ENCODE measurements at places on chromosomes 7 and 10. TPM values are rescaled to one million over a fixed set of nuclear protein-coding genes. Genes with fewer than 3 reads are reported as not detected.

The GBX1 gene
- not detected for total RNA-seq

The HOXA11 gene
- total RNA-seq, result 0.26 TPM

The CYP2E1 gene
- 3.0 TPM for total RNA-seq

The LLCFC1 gene
- total RNA-seq, result not detected

The PRKG1 gene
- 0.68 TPM for total RNA-seq

The NODAL gene
- not detected for total RNA-seq

The TRIM4 gene
- total RNA-seq, result 34.0 TPM

The HOXA10 gene
- not detected for total RNA-seq

The IQUB gene
- 0.33 TPM for total RNA-seq

The CYP26C1 gene
- 0.60 TPM for total RNA-seq

The ZNF786 gene
- 8.4 TPM for total RNA-seq

The TMEM176A gene
- total RNA-seq, result not detected

The SLC16A12 gene
- total RNA-seq, result 0.65 TPM

The TSPAN13 gene
- 26.5 TPM for total RNA-seq

All from PC-9 (cell line).